ENCODE measurements at places on chromosomes 2 and 18.

GRCh38 chr2:64017811-64018700 lies 1.2 kb downstream of the VPS54 start:
- no peak for DNase-seq

GRCh38 chr2:221243771-221244170 lies 328.3 kb downstream of the EPHA4 start:
- DNase-seq, result no peak

- no peak for DNase-seq
Observed at GRCh38 chr2:101981504-101981903, 10.3 kb upstream of the IL1R2 start.

GRCh38 chr2:228094377-228094921 lies 87.0 kb downstream of the SPHKAP start:
- no peak for DNase-seq

DNA sequence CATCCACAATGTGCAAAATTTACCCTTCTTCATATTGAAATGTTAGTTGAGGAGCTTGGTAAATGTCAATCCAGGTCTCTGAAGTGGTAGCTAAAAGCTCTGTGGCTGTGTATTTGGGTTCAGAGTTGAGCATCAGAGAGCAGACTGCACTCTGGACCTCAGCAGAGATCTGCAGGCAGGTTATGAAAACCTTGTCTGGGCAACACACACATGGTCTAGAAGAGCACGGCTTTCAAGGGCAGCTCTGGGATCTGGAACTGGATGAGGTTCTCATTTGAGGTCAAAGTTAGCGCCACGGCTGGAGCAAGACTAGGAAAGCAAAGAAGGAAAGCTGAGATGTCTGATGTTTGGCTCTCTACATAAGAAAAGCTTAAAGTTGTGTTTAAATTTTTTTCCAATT lies 243.0 kb downstream of the SH3BP4 start:
- no peak for DNase-seq

- no peak for DNase-seq
Observed at GRCh38 chr2:192159208-192159607, 35.5 kb downstream of the TMEFF2 start.

- DNase-seq, result no peak
Observed at GRCh38 chr2:184261818-184262217, 336.5 kb upstream of the ZNF804A start.

DNA sequence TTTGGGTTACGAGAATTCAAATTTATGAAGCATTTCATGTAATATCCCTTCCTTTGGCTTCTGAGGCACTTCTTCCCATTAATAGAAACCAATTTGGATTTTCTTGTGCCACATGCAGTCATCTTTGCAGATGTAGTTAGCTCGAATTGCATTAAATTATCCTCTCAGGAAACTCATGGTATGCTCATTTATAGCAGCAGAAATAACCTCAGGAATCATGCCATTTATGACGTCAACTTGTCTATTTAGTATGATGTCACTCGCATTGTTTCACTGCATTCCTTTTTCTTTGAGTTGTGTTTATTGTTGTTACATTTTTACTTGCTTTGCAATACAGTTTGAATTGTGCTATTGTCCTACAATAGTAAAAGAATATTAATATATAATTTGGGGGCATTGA lies 163.8 kb downstream of the RBM43 start:
- no peak for DNase-seq

GRCh38 chr2:205836477-205837221 lies 154.3 kb downstream of the NRP2 start:
- DNase-seq, result no peak

DNA sequence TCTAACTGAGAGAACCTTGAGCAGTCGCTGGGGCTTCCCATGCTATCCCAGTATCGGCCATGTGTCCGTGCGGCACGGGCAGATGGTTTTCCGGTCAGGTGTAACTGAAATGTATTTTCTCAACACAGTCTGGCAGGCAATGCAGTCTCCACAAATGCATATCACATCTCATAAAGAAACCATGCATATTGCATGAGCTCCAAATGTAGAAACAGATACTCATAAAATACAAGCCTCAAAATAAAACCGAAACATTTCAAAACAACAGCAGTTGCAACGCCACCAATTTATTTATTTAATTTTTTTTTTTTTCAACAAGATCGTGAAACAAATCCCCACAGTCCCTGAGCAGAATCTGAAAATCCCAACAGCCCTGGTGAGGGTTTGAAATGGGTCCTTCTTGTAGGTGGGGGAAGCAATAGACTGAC lies 299.4 kb downstream of the LPIN1 start:
- DNase-seq, result no peak

GRCh38 chr2:170679607-170680079 lies 35.5 kb upstream of the SP5 start:
- DNase-seq, result no peak

- DNase-seq, result no peak
Observed at GRCh38 chr2:234590076-234590475, 93.2 kb upstream of the ARL4C start.

DNA sequence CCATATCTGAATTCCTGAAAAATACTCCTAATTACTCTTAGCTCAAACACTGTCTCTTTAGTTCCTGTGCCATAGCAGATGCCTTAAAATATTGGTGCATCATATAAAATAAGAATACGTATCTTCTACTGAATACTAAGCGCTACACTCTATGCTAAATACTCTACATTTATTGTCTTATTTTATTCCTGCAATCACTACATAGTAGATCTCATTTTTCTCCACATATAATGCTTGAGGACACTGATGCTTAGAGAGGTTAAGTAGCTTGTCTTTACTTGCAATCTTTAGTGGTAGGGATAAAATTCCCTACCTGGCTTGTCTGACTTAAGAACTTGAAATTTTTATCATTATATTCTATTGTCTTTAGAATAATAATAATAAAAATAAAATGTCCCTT lies 137.3 kb upstream of the SETBP1 start:
- no peak for DNase-seq

GRCh38 chr18:27164905-27165304 lies 20.2 kb downstream of the CHST9 start:
- no peak for DNase-seq

GRCh38 chr18:56319953-56320352 lies 318.4 kb downstream of the TXNL1 start:
- DNase-seq, result no peak

- peak; percentile 2 for DNase-seq
Observed at GRCh38 chr2:218023636-218024035, 20.8 kb upstream of the TNS1 start.

- DNase-seq, result no peak
Observed at GRCh38 chr2:181178823-181179412, 198.5 kb downstream of the UBE2E3 start.

- no peak for DNase-seq
Observed at GRCh38 chr2:196268538-196269338, 97.4 kb upstream of the STK17B start.

DNA sequence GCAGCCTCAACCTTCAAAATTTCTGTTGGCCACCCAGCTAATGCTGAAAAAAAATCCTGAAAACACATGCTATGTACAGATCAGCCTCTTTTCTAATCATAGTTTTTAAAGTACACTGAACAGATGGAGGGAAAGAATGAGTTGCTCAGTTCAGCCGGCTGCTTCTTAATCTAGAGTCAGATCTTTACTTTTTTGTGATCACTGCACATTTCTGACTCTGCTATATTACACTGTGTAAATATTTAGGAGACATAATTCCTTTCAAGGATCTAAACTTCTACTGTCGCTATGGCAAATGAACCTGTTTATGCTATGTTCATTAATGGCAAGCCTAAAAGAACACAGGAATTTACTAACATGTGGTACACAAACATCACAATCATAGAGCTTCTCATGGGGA lies 114.2 kb downstream of the SRBD1 start:
- DNase-seq, result no peak

DNA sequence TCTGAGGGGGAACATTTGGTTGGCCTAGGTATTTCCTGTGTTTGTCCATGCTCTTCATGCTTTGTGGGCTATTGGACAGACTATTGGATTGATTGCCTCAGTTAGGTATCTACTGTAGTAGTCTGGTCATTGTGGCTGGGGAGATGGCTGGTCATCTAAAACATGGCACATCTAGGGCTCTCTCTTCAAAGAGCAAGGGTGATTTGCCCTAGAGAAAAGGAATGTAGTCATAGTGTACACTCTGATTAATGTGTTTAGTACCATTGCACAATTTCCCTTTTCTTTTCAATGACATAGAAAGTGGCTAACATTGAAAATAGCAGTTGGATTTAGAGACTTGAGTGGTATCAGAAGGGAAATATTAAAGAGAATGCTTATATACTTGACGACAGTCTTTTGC lies 114.3 kb downstream of the LCLAT1 start:
- DNase-seq, result no peak

DNA sequence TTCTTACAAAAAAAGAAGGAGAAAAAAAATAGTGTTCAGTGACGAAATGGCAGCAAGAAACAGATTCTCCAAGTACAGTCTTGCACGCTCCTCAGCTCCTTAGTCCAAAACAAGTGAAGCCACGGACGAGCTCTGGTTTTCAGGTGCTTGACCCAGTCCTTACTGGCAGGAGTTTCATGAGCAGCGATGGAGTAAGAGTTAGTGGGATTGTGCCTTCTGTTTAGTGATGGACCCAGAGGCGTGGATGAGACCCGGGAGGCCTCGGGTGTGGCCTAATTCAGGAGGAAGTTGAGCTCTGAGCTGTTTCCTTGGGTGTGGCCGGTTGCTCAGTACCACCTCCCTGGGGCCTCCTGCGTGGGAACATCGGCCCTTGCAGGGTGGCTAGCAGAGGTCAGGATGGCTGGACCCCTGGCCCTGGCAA lies 52.0 kb downstream of the KIF5C start:
- no peak for DNase-seq

DNA sequence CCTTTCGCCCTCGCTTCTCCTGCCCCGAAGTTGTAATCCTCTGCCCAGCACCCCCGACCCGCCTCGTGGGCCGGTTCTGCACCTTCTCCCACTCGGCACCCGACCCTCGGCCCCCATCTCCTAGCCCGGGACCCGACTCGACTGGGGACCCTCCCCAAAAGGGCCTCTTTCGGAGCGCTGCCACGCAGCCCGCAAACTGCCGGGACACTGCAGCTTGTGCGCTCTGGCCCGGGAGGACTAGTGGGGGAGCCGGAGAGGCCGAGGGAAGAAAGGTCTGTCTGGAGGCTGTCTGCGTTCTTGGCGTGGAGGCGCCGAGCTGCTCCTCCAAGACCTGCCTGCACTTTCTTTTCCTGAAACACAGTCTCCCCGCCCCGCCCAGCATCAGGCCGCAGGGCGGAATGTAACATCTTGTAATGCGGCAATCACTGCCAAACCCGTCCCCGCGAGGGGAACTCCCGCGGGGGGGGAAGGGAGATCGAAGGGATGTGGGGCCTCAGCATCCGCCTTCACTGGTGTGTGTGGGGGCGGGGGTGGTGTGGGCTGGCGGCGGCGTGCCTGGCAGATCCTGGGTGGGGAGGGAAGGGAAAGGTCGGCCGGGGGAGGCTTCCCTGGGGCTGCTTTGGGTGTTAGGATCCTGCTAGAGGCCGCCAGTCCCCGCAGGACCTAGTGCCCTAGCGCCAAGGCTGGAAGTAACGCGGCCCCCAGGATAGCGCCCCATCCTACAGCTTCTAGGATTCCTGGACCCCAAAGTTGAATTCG lies 7.4 kb downstream of the DLX2 start:
- DNase-seq, result no peak

GRCh38 chr18:68178921-68179320 lies 536.0 kb downstream of the TMX3 start:
- DNase-seq, result no peak

DNA sequence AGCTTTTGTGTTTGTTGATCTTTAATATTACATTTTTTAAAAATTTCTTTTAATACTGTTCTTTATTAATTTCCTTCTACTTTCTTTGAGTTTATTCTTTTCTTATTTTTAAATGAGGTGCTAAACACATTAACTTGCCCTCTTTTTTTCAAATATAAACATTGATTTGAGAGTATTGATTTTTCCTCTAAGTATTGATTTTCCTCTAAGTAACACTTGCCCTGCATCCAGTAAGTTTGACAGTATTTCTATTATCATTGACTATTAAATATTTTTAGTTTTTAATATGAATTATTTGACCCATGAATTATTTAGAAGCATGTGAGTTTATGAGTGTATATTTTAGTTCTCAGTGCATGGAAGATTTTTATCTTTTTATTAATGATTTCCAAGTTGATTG lies 337.0 kb upstream of the RAB12 start:
- no peak for DNase-seq

Measured in head of caudate nucleus (tissue), 42 donors.